ENCODE measurements at places on chromosomes 1 and 21. TPM values are rescaled to one million over a fixed set of nuclear protein-coding genes. Genes with fewer than 3 reads are reported as not detected.

The RRP15 gene
- total RNA-seq: 1.5 TPM

The TSSK3 gene
- 2.4 TPM for total RNA-seq

The S100A1 gene
- total RNA-seq: not detected

The NEK2 gene
- total RNA-seq: 2.2 TPM

The SELP gene
- total RNA-seq: 4.8 TPM

The LMX1A gene
- not detected for total RNA-seq

The C1orf74 gene
- total RNA-seq: 2.3 TPM

The CBR3 gene
- total RNA-seq: 1.1 TPM

The CHODL gene
- 0.31 TPM for total RNA-seq

The TSACC gene
- 4.2 TPM for total RNA-seq

The TRAF3IP3 gene
- total RNA-seq: 1.4 TPM

The RGS4 gene
- 6.0 TPM for total RNA-seq

The ANGPTL3 gene
- 0.18 TPM for total RNA-seq

The RXFP4 gene
- total RNA-seq: not detected

The UBE2U gene
- total RNA-seq: not detected

The CYP4A22 gene
- not detected for total RNA-seq

The RIPK4 gene
- total RNA-seq: 0.15 TPM

The FBLIM1 gene
- 53.9 TPM for total RNA-seq

The SLC2A5 gene
- 28.4 TPM for total RNA-seq

The ERICH3 gene
- total RNA-seq: 0.83 TPM

The ALPL gene
- total RNA-seq: 53.2 TPM

The MYOG gene
- total RNA-seq: not detected

The XCL2 gene
- not detected for total RNA-seq

The UBE4B gene
- total RNA-seq: 61.4 TPM

The IGSF9 gene
- total RNA-seq: not detected

The ETV3L gene
- total RNA-seq: not detected

The RRAGC gene
- total RNA-seq: 26.7 TPM

The PGLYRP4 gene
- total RNA-seq: not detected

The AVPR1B gene
- total RNA-seq: not detected

The LHX8 gene
- total RNA-seq: not detected

The EPHA8 gene
- 0.61 TPM for total RNA-seq

The NUAK2 gene
- total RNA-seq: 9.5 TPM

The SEC16B gene
- total RNA-seq: 4.2 TPM

The PIGV gene
- 32.1 TPM for total RNA-seq

The GPR37L1 gene
- total RNA-seq: 0.25 TPM

The MSTO1 gene
- 11.0 TPM for total RNA-seq

The C1orf87 gene
- total RNA-seq: not detected

The DNM3 gene
- 78.6 TPM for total RNA-seq

The SPRR5 gene
- total RNA-seq: not detected

The GIPC2 gene
- 30.9 TPM for total RNA-seq

The CYP4A11 gene
- not detected for total RNA-seq

The FGGY gene
- total RNA-seq: 45.3 TPM

The BOLA1 gene
- total RNA-seq: 24.7 TPM

The JAM2 gene
- total RNA-seq: 21.4 TPM

The HTR1D gene
- 0.06 TPM for total RNA-seq

The GNG12 gene
- total RNA-seq: 91.3 TPM

The NME7 gene
- total RNA-seq: 18.3 TPM

The HSPB7 gene
- 75.7 TPM for total RNA-seq

The KLHL20 gene
- 42.5 TPM for total RNA-seq

The PRAMEF26 gene
- total RNA-seq: not detected

The MYOC gene
- total RNA-seq: 1.5 TPM

The OR6K3 gene
- total RNA-seq: not detected

The OR2T29 gene
- total RNA-seq: not detected

The RNF2 gene
- 19.1 TPM for total RNA-seq

Measured in adrenal gland (tissue), 19 donors.